ENCODE measurements at places on chromosomes 12 and 14. TPM values are rescaled to one million over a fixed set of nuclear protein-coding genes. Genes with fewer than 3 reads are reported as not detected.

The TAS2R19 gene
- total RNA-seq: not detected

The CLECL1 gene
- total RNA-seq: not detected

The LALBA gene
- total RNA-seq: not detected

The RD3L gene
- total RNA-seq: not detected

The MVK gene
- total RNA-seq: 6.4 TPM

The GPD1 gene
- total RNA-seq: 0.23 TPM

The SNAPC1 gene
- 11.4 TPM for total RNA-seq

The C12orf54 gene
- total RNA-seq: not detected

The PRPH gene
- 1.6 TPM for total RNA-seq

The SERPINA10 gene
- 0.05 TPM for total RNA-seq

The SLC38A4 gene
- total RNA-seq: 0.22 TPM

The OR10A7 gene
- not detected for total RNA-seq

The SRP54 gene
- total RNA-seq: 58.5 TPM

The PIWIL1 gene
- not detected for total RNA-seq

The LRRK2 gene
- total RNA-seq: 1.7 TPM

The PEX5 gene
- 22.6 TPM for total RNA-seq

The PLCZ1 gene
- not detected for total RNA-seq

The RARG gene
- 24.6 TPM for total RNA-seq

The PIANP gene
- 0.84 TPM for total RNA-seq

The CLEC2D gene
- 0.47 TPM for total RNA-seq

The TM7SF3 gene
- total RNA-seq: 81.6 TPM

The SCN8A gene
- total RNA-seq: 1.5 TPM

The TMEM179 gene
- 0.38 TPM for total RNA-seq

The PROX2 gene
- total RNA-seq: not detected

The DIO3 gene
- 0.05 TPM for total RNA-seq

The GDF3 gene
- total RNA-seq: not detected

The ZNF891 gene
- total RNA-seq: 0.37 TPM

The HOXC5 gene
- 0.70 TPM for total RNA-seq

All from A549 treated with Hydrocortisone at 1 μM for 4 hours (cell line).